Stimulated activated CD4-positive, alpha-beta T cell treated with anti-CD3 and anti-CD28 coated beads, Interleukin-1b, Interleukin-23, amount 100 ng/mL, for 1 hour (primary cell): ENCODE measurements at places on chromosomes 2 and 18.

DNA sequence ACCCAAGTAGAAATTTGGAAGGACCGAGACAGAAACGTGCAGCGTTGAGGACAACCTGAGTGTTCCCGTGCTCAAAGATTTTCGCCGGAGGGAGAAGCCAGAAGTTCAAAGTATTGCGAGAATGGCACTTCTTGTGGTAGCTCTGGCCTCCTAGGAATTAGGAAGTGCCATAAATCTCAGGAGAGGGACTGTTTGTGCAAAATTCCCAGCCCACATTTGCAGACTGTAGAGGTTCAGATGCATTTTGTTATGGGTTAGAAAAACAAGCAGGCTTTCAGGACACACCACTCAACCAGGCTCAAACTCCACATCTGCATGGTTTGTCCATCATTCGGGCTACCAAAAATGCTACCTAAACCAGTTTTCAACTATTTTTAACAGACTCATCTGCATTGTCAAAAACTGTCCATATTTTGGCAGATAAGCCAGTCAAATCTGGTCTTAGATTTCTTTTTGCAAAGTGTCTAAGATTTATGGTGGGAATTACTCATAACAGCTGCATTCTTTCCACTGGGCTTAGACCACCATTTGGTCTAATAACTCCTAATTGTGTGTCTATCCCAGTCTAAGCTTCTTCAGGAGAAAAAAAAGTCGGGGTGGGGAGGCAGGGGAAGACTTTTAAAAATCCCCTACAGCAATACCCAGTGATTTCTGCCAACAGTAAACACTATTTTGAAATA, 422.9 kb downstream of the ARHGAP15 start:
- DNase-seq: no peak

GRCh38 chr2:11343650-11344341, 640 bp downstream of the ROCK2 start:
- no peak for DNase-seq

- no peak for DNase-seq
Observed at GRCh38 chr2:28291811-28292440, 100.7 kb upstream of the FOSL2 start.

DNA sequence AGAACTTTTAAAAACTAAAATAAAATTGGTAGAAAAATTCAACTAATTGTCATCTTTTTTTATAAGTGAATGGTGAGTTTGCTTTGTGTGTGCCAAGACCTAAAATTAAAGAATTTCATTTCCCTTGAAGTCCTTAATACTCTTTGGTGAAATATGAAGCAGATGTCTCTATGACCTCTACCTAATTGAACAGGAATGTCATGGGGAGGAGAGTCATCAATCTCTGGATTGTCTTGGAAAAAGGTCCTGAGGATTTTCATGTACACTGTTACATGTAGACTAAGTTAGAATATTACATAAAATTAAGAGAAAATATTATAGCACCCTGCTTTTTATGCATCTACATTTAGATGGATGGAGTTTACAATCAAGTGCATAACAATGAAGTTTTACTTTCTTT, 177.9 kb upstream of the LRP1B start:
- no peak for DNase-seq

DNA sequence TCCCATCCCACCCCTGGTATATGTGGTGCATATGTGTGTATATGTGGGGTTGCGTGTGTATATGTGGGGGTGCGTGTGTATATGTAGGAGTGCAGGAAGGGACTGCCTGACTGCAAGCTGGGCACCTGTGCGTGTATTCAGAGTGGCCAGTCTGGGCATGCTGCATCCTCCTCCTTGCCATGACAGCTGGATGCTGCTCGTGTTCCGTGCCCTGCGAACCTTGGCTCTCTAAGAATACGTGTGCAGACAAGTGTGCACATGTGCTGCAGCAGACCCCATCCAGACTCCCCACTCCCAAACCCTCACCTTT, 222.1 kb downstream of the CELF4 start:
- DNase-seq: no peak
